ENCODE measurements at places on chromosomes 6 and 20.

DNA sequence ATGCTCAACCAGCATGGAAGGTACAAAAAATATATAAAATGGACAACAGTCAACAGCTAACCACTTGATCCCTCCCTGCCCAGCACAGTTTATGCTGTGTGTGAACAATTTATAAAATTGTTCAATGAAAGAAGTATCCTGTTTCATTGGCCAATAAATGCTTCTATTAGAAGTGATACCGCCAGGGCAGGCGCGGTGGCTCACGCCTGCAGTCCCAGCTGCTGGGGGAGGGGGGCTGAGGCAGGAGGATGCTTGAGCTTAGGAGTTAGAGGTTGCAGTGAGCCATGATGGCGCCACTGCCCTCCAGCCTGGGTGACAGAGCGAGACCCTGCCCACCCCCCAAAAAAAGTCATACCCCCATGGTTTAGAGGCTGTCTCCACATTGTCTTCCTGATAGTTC is 4.6 kb downstream of the AGPAT4 start:
- no peak for DNase-seq

GRCh38 chr6:118372413-118372812 is 175.7 kb upstream of the PLN start:
- DNase-seq: no peak

GRCh38 chr6:12348530-12349511 is 58.7 kb downstream of the EDN1 start:
- DNase-seq: no peak

GRCh38 chr20:15942130-15942529 is 631.1 kb downstream of the KIF16B start:
- DNase-seq: no peak

GRCh38 chr20:48064929-48065328 is 279.6 kb upstream of the SULF2 start:
- DNase-seq: no peak

DNA sequence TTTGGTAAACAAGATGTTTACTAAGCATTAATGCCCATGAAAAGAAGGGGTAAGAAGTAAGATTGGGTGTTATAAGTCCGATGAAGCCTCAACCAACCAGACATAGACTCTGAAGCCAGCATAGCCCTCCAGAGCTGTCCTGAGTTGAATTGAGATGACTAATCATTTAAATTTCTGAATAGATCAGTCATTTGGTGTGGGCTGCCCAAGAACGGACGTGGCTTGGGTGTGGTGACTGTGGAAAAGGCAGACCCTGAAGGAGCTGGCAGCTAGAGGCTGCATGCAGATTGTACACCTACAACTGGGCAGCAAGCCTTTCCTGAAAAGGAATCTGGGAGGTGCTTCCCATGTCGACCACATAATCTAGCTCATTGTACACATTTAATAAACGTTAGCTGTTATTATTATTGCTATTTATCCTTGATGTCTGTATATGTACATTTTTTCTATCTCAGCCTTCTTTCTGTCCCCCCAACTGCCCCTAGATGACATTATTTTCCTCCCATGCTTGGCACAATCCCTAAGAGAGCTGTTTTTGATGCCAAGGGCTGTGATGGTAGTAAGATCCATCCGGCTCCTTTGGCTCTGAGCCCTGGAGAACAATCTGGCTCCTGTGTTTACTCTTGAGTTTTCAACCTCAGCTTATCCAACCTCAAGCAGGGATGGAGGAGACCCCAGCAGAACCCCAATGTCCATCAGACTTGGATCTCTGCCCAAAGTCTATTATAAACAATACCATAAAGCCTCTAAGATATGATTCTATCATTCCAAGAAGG is 57.6 kb upstream of the JAG1 start:
- no peak for DNase-seq

DNA sequence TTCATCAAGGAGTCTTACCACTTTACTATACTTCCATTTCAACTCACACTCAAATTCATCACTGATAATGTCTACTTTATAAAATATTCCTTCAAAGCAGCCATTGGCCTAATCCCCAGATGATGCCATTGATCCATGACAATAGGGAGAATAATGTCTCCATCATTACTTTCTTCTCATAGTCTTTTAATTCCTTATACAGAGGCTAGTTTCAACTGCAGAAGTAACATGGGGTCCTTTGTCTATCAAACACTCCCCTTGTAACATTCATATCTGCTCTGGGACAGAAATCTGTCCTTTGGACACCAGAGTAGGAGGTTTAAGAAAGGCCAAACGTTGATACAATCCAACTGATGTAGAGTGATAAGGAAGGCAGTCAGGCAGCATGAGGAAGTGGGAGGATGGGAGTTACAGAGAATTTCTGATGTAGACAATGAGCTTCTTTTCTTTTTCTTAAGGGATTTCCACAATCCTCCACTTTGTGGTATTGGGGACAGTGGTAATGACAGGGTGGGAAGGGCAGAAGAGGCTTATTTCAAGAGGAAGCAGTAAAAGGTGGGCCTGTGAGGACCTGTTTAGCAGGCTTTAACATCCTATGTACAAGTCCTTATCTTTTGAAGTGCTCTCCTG is 18.9 kb upstream of the HLA-DOA start:
- DNase-seq: no peak

DNA sequence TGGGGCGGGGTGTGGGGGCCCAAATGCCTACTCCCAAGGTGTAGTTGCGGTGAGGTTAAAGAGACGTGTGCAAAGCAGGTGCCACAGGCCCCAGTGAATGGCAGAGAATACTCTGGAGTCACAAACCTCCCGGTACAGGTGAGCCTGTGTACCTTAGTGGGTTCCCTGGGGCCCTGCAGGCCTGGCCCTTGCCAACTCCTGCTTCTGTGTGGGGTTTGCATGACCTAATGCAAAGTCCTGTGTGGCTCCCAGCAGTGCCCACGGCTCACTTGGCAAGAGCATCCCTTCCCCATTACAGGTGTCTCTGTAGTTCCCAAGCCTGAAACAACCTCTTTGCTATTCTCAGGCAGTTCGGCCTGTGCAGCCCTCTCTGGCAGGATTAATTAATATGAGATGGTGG is 17.5 kb downstream of the SPDEF start:
- no peak for DNase-seq

DNA sequence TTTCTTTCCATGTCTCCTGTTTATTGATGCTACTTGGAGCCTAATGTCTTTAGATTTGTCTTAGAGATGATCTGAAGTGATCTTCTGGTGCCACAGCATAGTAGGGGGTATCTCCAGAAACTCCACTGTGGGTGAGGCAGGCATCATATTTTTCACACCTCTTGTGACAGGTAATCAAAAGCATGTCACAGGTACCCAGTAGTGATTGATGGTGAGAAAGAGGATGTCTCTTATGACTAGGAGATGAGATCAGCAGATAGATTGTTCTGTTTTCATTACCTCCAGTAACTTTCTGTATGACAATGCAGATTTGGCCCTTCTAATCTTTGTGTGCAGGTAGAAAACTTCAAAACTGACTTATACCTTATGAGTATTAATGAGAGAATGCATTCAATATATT is 13.5 kb downstream of the NCOA7 start:
- no peak for DNase-seq

- DNase-seq: no peak
These were observed 248.9 kb upstream of the FOXQ1 start for GRCh38 chr6:1062786-1063545.

- no peak for DNase-seq
These were observed 6.7 kb downstream of the FLOT1 start for GRCh38 chr6:30735668-30736314.

DNA sequence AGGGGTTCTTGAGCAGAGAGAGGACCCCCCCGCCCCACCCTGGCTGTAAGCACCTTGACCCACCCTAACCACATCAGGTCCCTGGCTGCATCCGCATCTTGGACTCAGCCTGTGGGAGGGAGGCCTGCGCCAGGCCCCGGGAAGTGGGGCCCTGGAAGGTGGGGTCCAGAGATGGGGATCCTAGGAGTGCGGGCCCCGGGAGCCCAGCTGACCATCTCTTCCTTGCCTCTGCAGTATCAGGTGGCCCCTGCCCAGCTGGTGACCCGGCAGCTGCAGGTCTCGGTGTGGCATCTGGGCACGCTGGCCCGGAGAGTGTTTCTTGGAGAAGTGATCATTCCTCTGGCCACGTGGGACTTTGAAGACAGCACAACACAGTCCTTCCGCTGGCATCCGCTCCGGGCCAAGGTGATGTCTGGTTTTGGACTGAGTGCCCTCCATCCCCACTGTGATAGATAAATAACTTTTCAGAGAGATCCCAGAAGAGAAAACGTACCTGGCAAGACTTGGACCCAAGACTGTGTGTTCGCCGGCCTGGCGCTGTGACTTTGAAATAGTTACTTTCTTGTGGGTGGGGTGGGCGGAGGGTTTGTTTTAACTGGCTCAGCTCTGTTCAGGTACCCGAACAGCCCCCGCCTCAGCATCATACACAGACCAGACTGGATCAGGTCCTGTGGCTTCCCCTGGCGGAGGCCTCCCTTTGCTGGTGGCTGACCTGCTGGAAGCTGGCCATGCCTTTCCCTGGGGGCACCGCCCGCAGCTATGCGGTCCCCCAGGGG is 62.0 kb downstream of the EZR start:
- DNase-seq: no peak

- DNase-seq: no peak
These were observed 13.8 kb downstream of the TFAP2A start for GRCh38 chr6:10401004-10401536.

DNA sequence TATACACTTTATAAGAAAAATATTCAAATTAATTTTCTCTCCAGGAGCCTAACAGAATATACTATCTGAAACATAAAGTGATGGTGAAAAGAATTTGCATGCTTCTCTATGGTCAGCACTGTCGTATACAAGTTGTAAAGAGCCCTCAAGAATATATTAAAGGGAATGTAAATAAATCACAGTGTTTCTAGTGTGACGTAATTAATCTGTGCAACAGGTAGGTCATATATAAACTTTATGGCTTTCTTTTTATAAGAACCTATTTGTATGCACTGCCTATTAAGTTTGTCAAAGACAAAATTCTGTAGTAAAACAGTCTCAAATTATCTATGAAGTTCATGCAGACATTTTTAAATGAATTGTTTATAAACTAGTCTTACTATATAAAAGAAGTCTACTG is 347.9 kb upstream of the EYS start:
- no peak for DNase-seq

DNA sequence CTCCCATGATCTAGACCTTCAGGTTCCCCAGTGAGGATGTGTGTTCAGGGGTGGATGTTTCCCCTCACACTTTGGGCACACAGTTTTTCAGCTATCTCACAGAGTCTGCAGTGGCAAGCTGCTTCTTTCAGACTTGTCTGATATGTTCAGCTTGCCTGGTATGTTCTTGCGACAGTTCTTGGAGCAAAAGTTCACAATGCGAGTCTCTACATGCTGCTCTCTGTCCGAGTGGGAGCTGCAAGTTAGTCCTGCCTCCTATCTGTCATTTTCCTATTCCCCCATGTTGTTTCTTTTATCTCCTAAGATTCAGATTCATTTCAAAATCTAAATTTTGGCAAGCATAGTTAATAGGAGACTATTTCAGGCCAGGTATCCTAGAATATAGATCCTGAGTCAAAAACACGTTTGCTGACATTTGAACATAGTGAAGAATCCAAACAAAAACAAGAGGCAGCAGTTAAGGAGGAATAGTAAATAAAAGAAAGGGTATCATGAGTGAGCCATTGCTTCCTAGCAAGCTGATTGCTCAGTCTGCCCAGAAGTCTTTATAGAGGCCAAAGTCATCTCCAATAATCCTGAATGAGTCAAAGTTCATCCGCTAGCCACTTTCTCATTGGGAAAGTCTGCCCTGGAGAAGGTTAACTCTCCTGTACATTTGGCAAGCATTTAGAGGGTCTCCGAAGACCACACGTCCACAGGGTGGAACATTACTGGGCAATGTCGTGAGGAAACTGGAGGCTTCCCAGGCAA is 140.2 kb upstream of the MOCS1 start:
- no peak for DNase-seq

DNA sequence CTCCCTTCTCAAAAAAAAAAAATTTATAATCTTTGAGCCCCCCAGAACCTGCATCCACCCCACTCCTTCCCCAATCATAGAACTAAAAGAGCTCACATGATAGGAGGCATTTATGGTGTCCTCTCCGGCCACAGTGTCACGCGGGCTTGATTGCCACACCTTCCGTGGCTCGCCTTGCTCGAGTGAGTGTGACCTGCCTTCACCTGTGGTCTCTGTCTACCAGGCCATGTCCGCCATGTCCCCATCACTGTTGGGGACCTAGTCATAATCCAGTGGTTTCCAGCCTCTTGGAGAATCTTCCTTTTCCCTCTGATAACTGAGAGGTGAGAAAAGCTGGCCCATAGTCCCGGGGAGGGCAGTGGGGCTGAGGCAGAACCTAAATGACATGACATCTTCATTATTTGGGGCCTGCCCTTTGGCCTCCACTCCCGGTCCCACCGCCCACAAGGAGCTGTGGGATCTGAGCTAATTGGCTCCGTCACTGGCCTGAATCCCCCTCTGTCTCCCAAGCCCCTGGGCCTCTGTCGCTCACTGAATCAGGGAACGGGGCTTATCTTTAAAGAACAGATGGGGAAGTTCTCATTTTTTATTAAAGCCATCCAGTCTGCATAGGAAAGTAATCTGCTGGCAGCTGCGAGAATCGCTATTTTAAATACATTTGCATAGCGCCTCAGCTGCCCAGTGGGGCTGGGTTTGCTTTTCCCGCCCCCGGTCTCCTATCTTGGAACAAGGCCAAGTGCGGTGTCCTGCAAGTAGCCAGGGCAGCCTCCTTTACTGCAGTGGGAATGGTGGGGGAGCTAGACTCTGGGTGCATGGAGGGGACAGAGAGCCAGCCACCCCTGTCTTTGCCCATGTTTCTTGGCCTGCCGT is 197.6 kb upstream of the PMEPA1 start:
- DNase-seq: peak; percentile 40

- DNase-seq: no peak
These were observed 22.5 kb upstream of the OPN5 start for GRCh38 chr6:47759364-47759763.

DNA sequence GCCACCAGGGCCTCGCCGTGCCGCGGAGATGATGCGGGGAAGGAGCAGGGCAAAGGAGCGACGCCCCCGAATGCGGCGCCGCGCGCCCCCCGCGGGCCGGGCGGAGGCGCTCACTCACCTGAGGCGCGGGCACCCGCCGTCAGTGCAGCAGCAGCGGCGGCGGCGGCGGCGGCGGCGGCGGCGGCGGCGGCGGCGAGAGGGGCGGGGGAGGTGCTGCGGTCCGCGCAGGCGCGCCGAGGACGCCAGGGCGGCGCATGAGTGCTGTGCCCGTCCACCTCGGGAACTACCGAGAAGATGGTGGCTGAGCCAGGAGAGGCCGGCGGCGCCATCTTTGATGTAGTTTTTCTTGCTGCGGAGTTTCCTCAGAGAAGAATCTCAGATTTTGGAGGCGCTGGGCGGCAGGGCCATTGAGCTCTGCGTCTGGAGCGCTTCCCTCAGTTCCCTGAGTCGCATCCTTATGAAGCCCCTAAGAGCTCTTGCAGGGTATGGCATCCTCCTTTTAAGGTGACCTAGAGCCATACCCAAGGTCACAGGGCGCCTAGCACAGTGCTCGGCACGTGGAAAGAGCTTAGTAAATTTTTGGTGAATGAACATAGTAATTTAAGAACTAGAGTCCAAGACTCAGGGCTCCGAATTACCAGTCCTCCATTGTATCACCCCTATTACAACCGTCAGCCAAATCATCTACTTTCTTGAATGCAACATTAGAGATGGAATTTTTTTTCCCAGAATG is at the start of gene NDRG3:
Gene NDRG3 (minus strand): TSS at position 164 of the 733 bp plus-strand sequence. CDS start 24,355 bp downstream, outside the sequence.
- peak; percentile 95 for DNase-seq

- DNase-seq: no peak
These were observed 17.6 kb downstream of the SLC18B1 start for GRCh38 chr6:132780770-132781371.

GRCh38 chr6:43283905-43284304 is 14.2 kb upstream of the SLC22A7 start:
- DNase-seq: no peak

- no peak for DNase-seq
These were observed 17.0 kb upstream of the TOP1 start for GRCh38 chr20:41011551-41012067.
